ENCODE measurements at places on chromosomes 3 and 15.
A peak's percentile ranks its signal among the peaks of the same experiment; 100 is the strongest.

DNA sequence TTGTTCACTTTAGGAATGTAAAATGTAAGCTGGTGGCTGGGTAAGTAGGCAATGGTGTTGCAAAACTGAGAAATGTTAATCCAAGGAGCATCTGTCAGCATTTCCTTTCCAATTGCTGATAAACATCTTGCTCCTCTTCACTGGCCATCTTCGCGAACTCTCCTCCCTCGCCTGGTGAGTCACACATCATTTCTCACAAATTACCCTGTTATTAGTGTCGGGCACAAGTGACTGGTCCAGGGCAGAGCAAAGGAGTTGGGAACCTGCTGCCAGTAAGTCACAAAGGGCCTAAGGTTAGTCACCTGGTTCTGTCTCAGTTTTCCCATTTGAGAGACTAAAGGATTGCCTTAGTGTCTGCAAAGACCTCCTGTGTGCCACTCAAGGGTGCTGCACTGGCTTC, 13.0 kb downstream of the CERS3 start:
- no peak for DNase-seq

DNA sequence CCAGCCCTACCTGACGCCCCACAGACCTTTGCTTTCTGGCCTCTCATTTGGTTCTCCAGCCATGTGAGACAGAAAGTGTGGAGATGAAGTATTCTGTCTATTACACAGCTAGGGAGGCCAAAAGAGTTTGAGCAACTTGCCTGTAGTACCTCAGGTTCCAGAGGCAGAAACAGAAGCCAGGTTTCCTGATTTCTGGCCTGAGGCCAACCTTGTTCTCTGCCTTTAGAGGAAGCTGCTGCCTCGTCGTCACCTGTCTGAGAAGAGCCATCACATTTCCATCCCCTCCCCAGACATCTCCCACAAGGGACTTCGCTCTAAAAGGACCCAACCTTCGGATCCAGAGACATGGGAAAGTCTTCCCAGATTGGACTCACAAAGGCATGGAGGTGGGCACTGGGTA, 3.8 kb downstream of the IL17RE start:
- no peak for DNase-seq

DNA sequence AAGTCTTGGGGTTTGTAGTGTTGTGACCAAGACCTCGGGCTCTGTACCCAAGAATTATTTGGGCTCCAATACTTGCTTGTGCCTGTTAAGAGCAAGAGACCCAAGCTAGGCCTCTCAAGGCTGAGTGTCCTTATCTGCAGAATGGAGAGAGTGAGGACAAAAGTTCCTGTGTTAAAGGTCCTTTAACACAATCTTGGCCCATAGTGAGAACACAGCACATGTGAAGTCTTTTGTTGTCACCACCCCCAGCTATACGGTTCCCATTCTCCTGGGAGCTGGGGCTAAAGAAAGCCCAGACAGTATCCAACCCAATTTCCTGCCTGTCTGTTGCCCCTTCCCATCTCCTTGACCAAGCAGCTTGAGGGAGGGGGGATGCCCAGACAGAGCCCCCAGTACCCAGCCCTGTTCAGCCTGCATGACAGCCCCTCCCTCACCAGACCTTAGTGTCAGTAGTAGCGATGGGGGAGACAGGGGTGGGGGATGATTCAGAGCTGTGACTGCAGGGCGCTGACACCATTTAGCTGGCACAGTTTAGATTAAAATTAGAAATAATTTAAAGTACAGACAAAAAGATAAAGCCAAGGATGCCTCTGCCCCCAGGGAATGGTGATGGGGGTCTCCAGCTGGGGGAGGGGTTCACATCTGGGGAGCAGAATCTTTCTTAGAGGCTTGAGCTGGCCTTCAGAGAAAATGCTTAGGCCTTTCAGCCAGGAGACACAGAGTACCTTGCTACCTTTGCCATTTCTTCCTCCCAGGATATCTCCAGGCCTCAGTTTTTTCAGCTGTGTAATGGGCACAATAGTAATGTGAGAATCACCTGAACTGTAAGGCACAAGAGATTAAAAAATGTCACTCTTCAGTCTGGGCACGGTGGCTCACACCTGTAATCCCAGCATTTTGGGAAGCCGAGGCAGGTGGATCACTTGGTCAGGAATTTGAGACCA, 2.7 kb downstream of the PRKCD start:
- no peak for DNase-seq

DNA sequence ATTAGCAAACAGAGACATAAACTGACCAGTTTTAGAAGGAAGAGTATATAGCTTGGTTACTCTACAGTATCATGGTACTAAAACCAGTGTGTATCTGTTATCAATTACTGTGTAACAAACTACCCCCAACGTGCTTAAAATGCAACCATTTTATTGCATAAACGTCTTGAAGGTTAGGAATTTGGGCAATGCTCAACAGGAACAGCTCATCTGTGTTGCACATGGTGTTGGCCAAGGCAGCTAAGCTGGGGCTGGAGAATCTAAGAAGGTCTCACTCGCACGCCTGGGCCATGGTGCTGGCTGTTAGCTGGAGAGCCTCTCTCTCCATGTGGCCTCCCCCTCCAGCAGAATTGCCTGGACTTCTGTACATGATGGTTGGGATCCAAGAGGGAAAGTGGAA, 81.2 kb upstream of the THBS1 start:
- no peak for DNase-seq

DNA sequence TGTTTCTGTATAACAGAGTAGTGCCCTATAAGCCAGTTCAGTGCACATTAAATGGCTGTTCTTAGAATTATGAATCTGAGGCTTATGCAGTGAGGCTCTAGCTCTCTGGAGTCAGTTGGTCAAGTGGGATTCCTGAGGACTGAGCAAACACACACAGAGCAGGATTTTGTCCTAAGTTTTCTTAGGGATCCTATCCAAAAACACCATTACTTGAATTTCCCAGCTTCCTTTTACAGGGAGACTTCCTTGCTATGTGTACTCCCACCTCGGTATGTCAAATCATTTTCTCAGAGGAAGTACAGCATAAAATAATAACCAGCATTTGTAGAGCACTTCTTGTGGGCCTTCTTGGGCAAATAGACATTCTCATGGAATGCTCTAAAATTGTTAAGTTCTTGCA, 63.1 kb upstream of the GOLGA6B start:
- no peak for DNase-seq

GRCh38 chr3:42681361-42682038, 3.8 kb upstream of the KLHL40 start:
- DNase-seq = no peak

DNA sequence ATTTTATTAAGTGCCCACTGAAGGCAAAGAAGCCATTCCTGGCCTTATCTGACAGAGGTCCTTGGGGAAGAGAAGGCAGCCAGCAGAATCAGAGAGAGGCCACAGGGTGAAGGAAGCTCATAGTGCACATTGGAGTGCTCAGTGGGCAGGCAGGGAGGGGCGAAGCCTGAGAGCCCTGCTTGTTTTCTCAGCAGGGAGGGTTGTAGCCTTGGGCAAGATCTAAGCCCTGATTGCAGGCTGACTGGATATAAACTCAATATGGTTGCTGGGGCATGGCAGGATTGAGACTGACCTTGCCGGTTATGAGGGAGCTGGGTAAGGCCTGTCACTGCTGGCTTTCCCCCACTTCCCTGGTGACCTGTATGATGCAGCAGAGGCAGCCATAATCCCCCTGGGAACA, 7.5 kb upstream of the IGSF11 start:
- no peak for DNase-seq

DNA sequence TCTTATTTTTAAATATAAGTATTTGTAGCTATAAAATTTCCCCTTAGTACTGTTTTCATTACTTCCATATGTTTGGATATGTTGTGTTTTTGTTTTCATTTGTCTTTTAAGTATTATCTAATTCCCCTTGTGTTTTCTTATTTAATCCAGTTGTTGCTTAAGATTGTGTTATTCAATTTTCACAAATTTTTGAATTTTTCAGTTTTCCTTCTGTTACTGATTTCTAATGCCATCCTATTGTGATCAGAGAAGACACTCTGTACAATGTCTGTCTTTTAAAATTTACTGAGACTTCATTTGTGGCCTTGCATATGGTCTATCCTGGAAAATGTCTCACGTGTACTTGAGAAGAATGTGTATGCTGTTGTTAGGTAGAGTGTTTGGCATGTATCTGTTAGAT, 795.6 kb upstream of the CFAP20DC start:
- DNase-seq = no peak

- DNase-seq = no peak
These were observed 35.9 kb downstream of the ITGA11 start for GRCh38 chr15:68396068-68396467.

DNA sequence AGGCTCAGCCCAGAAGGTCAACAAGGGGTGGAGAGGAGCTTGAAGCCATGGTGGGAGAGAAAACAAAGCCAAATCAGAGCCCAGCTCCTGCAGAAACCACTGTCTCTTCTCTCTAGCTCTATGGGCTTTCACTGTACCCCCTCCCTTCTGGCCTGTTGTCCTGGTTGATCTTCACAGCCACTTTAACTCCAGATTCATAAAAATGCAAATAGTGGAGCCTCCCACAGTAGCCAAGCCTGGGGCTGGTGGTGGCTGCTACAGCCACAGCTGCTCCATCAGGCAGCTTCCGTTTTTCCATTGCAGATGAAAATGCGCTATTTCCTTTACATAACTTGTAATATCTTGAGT, 20.7 kb upstream of the CAV3 start:
- no peak for DNase-seq

DNA sequence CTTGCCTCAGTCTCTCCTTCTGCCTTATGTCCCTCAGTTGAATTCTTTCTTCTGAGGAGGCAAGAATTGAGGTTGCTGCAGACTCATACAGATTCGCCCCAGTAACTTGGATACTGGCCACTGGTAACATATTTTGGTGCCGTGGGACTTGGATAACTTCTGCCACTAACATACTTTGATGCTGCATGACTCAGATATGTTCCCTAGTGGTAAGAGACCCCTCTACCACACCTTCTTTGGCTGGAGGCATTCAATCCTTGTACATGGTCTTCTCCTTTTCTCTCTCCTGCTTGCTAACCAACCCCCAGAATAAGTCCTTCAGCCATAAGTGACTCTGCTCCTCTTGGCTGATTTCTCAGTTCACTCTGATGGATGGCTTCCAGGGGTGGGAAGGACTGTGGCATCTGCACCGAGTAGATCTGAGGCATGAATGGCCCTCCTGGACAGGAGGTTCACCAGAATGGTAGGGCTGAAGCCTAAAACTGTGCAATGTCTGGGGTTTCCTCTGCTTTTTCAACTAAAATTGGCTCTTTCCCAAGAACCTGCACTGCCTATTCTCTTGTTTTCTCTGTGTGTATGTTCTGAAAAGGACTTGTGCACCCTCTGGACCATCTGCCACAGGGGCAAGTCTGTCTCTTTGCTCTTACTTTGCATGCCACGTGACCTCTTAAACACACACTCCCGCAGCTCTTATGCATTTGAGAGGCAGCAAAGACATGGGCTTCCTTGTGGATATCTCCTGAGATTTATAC, 55.5 kb upstream of the FSTL1 start:
- no peak for DNase-seq

DNA sequence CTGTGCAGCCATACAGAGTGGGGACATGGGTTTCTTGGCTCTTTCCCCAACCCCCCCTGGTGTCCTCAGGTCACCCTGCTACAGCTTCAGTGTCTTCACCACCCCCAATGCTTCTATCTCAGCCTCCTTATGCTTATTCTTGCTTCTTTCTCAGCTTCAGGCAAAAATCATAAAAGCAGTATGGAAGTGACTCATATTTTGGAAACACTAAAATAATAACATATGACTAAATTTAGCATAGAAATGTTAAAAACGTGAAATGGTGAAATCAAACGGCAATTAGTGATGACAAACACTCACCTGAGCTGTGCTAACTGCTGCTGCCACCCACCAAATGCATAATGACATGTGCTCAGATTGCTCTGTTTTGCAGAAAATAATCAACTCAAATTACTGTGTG, 475.2 kb upstream of the EPHA3 start:
- DNase-seq = no peak

DNA sequence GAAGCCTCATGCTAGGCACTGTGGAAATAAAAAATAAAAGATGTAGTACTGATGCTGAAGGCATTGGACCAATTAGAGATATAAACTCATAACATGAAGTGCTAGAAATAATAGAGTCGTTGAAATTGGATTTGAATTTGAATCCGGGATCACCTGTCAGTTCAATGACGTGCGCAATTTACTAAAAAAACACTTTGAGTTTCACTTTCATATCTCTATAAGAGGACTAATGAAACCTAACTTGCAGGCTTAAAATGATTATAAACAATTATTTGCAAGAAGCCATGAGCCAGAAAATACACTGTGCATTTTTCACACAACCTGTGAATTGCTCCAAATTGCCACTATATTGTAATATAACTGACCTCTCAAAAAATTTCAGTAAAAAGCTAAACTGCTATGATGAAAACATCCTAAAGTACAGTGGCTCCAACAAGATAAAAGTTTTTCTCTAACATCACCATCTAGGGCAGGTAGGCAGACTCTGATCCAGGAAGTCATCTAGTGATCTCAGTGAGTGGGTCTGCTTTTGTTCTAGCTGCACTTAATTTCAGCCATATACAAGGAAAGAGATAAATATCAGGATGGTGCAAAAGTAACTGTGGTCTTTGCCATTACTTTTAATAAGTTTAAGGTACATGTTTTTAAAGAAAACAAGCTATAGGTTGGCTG, 440.2 kb downstream of the CNTN6 start:
- no peak for DNase-seq

DNA sequence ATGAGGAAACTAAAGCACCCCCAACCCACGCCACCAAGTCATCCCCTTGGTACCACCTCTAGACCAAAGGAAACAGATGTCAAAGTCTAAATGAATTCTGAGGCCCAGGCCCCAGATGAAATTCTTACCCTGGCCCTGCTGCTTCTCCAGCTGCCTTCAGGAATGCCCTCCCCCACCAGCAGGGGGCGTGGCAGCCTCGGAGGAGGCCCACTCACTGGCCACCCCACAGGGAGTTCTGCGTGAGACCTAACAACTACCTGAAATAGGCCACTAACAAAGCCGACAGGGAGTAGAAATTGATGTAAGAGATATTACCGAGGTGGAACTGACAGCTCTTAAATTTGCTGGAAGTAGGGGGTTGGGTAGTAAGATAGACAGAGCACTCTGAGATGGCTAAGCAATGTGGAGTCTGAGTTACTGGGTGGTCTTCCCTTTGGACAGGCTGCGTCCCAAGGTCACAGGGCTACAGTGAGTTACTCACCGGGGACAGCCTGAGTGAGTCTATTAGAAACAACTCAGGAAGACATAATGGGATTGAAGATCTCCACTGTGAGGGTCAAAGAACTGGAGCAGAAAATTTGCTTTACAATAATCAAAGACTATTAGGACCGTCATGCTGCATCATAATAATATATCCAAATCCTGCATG, 240.7 kb downstream of the SHOX2 start:
- no peak for DNase-seq

GRCh38 chr15:62057341-62057980, 2.8 kb downstream of the VPS13C start:
- DNase-seq = no peak

GRCh38 chr3:169090559-169090958, 573.0 kb downstream of the MECOM start:
- no peak for DNase-seq

- no peak for DNase-seq
These were observed 359.7 kb upstream of the ROPN1 start for GRCh38 chr3:124351430-124352148.

- DNase-seq = peak; percentile 34
These were observed 25.0 kb upstream of the LOXL1 start for GRCh38 chr15:73901126-73901810.

Data from activated naive CD4-positive, alpha-beta T cell treated with anti-CD3 and anti-CD28 coated beads, Interleukin-2, amount 50 U/mL, for 72 hours (primary cell).